ENCODE measurements at places on chromosomes 5 and 9. TPM values are rescaled to one million over a fixed set of nuclear protein-coding genes. Genes with fewer than 3 reads are reported as not detected.

DNA sequence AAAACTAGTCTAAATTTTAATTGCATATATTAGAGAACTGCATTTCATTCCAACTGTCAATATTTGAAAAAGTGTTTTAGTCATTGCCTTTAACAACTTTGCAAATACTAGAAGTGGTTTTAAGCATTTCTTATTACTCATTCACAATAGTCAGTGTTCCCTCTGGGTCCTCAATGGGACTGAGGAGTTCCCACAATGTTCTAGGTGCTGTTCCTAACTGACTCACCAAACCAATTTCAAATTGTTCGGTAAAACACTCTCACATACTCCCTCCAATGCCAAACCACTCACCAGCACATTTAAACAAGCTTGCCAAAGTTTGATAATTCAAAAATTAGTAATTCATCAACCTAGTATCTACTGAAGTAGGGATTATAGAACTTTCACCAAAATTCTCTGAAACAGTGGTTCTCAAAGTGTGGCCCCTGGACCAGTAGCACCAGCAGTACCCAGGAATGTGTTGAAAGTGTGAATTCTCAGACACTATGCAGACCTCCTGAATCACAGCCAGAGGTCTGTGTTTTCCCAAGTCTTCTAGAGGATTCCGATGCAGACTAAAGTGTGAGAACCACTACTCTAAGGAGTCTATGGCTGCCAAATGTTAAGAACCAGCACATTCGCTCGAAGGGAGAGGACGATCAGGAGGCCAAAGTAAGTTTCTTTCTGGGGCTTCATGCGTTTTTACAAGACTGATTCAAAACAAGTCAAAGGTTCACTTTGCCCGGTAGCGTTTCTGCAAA, 72.8 kb downstream of the APBA1 start:
- DNase-seq: no peak

DNA sequence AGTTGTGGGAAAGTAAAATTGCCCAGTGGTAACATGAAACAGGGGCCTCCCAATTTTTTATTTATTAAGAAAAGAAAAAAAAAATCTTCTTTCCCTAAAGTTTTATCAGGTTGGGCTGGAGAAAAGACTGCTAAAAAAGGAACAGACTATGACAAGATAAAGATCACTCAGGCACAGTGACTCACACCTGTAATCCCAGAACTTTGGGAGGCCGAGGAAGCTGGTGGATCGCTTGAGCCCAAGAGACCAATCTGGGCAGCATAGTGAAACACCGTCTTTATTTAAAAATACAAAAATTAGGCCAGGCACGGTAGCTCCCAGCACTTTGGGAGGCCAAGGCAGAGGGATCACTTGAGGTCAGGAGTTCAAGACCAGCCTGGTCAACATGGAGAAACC, 312.5 kb downstream of the CETN3 start:
- no peak for DNase-seq

DNA sequence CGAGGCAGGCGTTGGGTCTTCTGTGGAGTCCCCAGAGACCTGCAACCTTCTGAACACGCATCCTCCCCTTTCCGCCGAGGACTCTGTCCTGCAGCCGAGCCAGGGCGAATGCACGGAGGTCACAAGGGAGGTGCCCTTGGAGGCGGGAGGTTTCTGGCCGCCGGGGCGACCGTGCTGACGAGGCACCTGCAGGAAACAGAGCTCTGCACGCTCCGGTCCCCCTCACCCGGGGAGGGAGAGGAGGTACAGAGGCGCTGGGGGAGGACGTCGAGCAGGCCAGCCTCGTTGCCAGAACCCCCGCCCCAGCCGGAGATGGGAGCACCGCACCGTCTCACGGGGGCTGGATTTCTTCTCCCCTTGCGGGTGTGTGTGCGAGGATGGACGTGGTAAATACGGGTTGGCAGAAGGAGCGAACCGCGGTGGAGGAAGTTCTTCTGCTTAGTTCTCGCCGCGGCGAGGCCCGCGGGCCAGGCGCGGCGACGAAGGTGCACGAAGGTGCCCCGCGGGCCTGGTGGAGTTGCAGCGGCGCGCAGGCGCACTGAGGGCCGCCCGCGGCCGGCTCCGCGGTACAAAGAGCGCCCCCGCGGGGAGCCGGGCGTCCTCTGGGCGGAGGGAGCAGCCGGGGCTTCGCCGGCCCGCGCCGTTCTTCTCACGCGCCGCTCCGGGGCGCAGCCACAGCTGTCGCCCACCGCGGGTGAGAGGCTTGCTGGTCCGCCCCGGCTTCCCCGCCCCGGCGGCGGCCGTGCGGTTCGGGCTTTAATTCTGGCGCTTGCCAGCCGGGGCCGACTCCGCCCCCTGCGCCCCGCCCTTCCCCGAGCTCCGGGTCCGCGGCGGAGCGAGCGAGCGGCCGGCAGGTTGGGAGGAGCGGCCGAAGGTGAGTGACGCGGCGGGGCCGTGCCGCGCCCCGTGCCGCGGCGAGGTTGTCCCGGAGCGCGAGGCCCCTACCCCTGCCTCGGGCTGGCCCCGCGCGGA, 289.5 kb downstream of the DOCK8 start:
- no peak for DNase-seq

DNA sequence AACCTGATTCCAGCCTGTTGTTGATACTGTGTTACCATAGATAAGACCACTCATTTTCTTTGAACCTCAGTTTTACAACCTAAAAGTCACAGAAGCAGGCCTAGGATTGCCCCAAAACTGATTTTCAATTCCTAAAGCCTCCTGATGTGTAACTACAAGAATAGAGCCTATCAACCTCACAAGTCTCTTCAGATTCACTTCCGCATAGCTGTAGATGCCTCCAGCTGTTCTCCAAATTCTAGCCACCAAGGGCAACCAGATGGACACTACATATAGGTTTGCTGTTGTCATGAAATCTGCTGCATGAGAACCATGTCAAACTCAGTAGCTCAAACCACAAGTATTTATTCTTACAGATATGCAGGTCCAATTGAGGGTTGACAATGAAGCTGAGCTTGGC, 143.5 kb downstream of the SPATA31D1 start:
- DNase-seq: no peak

GRCh38 chr9:87766697-87767096, 40.8 kb downstream of the CTSL start:
- peak; percentile 35 for DNase-seq

DNA sequence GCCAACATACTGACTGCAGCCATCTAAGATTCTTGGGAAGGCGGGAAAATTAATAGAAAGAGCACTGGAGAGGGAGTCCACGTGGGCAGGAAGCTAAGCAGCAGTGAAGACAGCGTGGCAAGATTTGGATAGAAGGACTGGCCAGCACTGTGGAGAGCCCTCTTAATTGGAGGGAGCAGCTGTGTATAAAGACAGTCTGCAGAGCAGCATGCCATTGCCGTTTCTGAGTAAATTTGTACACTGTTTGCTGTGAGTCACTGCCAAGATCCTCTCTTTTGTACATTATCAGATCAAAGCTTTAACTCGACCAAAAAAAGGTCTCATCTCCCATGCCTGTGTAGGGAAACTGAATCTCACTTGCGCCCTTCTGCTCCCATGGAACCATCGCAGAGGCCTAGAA, 45.3 kb downstream of the INSYN2B start:
- no peak for DNase-seq

DNA sequence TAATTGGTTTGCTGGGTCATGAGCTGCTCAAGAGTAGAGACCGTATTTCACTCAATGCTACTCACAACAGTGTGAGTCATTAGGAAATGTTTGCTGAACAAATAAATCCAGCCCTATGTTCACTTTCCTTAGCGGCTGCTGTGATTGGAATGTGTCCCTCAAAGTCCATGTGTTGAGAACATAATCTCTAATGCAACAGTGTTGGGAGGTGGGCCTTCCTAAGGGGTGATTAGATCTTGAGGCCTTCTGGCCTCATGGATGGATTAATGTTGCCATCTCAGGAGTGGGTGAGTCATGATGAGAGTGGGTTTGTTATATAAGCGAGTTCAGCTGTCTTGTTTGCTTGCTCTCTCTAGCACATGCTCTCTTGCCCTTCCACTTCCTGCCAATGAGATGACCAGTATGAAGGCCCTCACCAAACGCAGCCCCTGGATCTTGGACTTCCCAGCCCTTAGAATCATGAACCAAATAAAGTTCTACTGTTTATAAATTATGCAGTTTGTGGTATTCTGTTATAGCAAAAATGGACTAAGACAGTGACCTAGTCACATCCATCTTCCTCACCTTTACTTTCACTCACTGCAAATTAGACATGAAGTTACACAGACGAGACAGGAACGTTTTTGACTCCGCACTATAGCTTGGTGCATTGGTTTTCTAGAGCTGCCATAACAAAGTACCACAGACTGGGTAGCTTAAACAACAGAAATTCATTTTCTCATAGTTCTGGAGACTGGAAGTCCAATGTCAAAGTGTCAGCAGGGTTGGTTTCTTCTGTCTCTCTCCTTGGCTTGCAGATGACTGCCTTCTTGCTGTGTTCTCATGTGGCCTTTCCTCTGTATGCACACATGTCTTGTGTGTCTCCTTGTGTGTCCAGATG, 50.9 kb upstream of the FAM169A start:
- DNase-seq: no peak

The STPG3 gene
- not detected for total RNA-seq

DNA sequence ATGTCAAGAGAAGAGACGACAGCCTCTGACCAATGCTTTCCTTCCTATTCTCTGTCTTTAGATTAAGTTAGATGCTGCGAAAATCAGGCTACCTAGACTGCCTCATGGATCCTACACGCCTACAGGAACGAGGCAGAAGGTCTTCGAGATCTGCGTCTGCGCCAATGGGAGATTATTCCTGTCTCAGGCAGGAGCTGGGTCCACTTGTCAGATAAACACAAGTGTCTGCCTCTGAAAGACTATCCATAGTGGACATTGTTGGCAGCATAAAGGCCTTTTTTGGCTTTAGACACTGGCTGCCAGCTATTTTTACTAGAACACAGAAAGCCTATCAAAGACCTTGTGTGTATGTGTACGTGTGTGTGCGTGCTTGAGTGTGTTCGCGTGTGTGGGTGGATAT, 90.9 kb upstream of the PPP1R2B start:
- no peak for DNase-seq

- no peak for DNase-seq
Observed at GRCh38 chr5:142823126-142823525, 52.9 kb downstream of the ARHGAP26 start.

DNA sequence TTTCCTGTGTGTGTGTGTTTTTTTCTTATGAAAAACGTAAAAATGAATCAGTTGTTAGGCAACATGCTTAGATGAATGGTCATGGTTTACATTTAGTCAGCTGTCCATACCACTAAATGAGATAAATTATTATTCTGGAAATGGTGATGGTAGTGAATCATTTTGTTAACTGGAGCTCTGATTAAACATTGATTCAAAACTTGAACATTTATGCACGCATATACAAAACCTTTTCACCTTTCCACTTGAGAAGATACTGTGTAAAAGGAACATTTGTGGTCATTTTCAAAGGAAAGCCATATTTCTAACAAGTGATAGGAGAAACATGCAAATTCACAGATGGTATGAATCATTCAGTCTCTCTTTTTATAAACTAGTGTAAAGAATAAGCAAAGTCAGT, 162.0 kb downstream of the SLC25A46 start:
- peak; percentile 47 for DNase-seq

The TMEM167A gene
- 40.2 TPM for total RNA-seq

DNA sequence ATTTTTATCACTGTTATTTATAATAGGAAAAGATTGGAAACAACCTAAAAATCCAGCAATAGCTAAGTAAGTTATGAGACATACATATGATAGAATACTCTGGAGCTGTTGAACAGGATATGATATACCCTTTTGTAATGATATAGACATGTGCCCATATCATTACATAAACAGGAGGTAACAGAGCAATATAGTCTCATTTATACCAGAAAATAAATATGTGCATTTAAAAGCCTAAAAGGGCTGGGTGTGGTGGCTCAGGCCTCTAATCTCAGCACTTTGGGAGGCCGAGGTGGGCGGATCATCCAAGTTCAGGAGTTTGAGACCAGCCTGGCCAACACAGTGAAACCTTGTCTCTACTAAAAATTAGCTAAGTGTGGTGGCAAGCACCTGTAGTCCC, 2.3 kb upstream of the FABP6 start:
- no peak for DNase-seq

DNA sequence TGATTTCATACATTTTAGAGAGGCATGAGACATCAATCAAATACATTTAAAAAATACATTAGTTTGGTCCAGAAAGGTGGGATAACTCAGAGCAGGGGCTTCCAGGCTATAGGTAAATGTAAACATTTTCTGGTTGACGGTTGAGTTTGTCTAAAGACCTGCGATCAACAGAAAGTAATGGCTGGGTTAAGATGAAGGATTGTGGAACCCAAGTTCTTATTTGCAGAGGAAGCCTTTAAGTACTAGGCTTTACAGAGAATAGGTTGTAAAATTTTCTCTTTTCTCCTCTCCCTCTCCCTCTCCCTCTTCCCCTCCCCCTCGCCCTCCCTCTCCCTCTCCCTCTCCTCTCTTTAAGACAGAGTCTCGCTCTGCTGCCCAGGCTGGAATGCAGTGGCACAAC, 50.8 kb downstream of the PTTG1 start:
- no peak for DNase-seq

DNA sequence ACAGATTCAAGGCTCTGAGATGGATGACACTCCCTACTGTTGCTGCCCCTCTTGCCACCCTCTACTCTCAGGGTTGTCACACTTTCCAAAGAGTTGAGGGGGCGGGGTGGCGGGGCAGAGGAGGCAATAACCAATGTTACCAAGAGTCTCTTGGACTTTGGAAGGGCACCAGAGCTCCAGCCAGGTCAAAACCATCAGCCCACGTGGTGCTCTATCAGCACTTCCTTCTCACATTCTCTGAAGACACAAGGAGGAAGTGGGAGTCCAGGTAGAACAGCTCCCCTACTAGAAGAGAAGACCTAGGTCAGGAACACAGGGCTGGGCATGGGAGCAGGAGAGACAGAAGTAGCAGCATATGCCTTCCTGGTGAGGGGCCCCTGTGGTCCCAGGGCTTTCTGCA, 33.0 kb upstream of the PIK3R1 start:
- DNase-seq: no peak

The TPRN gene
- total RNA-seq: 20.1 TPM

The CETN3 gene
- total RNA-seq: 16.3 TPM

DNA sequence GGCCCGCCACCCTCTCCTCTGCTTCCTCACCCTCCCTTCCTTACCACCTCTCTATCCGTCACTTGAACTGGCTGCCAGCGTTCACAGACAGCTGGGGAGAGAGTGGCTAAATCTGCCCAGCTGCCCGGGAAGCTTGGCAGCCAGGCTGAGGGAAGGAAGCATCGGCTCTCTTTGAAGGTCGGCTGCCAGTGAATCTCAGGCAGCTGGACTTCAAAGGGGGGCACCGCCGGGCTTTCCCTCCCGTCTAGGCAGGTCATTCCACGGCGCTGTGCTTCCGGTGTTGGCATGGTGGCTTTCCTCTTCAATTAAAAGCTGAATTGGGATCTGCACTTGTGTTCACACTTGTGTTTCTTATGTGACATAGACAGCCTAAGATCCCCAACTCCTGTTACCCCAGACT, 174.0 kb downstream of the GDNF start:
- DNase-seq: peak; percentile 23

GRCh38 chr5:172611913-172612312, 29.1 kb upstream of the NEURL1B start:
- DNase-seq: no peak
